Stimulated activated CD4-positive, alpha-beta T cell treated with anti-CD3 and anti-CD28 coated beads, Interleukin-1b, Interleukin-23, amount 100 ng/mL, for 4 hours (primary cell): ENCODE measurements at places on chromosomes 3 and 15.

DNA sequence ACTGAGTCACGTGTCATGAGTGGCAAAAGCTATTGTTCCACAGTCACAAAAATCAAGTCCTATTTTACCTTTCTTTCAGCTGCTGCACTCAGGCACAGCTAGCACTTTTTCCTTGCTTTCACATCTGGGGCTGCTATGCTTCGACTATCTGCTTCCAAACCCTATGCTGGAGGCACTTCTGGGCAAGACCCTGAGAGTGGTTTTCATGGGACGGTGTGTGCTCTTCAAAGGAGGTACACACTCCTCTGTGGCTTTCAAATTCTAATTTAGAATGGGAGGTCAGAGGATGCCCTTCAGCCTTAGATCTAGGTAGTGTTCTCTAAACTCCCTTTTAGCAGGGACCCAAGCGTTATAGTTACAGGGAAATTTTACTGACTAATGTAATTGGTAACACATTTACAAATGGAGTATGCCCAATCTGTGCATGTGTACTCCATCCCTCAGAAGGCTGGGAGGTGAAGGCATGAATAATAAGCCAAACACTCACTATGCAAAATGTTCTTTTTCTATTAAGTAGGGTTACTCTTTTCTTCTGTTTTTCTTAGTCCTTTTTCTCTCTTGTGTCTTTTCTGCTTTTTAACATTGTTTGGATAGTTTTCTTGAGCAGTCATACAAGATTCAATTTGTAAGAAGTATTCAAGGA lies 188.3 kb downstream of the LSAMP start:
- no peak for DNase-seq

DNA sequence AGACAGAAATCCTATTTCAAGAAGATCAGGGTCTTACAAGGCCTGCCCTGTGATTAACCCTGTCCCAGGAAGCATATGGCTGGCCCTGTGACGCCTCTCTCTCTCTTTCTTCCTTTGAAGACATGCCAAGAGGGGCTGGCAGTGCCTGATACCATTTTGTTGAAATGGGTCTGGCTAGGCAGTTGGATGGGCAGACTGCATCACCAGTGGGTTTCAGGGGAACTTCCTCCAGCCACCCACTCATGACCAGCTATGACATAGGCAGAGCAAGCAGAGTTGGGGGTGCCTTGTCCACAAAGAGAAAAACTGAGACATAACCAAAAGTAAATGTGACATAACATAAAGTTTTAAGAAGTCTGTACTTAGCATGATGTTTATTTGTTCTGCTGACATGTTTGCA lies 31.4 kb upstream of the MANF start:
- no peak for DNase-seq

DNA sequence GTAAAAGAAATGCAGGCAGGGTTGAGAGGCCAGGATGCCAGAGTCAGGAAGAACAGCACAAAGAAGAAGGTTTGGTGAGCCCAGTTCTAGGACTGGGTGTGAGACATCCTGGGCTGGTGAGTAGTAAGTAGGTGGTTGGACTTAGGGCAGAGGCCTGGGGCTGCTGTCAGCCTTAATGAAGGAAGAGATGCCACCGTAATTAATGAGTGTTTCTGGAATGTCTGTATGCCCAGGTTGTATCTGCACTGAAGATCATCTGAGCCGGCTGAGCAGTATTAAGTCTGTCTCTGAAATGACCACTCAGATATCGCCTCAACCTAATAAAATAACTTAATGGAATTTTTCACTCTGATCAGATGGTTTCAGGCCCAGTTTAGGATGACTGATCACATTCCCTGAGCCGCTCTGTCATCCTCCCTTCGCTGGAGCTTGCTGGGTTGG lies 532.9 kb upstream of the IL12A start:
- no peak for DNase-seq

GRCh38 chr3:13513051-13513912 lies 33.2 kb downstream of the HDAC11 start:
- no peak for DNase-seq

DNA sequence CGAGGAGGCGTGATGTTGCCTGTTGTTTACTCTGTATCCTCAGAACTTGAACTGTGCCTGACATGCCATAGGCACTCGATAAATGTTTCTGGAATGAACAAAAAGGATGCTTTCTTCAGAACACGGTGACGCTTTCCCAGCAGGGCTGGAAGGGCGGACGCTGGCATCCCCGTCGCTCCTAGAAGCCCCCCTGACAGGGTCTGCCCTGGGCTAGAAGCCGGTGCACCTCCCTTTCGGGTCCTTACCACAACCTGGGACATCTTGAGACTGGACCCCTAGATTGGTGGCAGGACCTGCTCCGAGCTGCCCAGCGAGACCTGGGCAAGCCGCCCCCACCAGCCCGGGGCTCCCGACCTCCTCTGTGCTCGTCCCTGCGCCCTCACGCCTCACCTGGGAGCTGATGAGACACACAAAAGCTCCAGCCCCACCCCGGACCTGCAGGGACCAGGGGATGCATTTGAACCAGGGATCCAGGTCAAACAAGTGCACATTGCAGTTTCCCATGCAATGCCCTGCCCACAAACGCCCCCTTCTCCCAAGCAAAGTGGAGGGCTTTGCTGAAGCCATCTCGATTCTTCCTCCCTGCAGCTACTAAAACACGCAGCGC lies 131.2 kb upstream of the MEF2A start:
- no peak for DNase-seq

DNA sequence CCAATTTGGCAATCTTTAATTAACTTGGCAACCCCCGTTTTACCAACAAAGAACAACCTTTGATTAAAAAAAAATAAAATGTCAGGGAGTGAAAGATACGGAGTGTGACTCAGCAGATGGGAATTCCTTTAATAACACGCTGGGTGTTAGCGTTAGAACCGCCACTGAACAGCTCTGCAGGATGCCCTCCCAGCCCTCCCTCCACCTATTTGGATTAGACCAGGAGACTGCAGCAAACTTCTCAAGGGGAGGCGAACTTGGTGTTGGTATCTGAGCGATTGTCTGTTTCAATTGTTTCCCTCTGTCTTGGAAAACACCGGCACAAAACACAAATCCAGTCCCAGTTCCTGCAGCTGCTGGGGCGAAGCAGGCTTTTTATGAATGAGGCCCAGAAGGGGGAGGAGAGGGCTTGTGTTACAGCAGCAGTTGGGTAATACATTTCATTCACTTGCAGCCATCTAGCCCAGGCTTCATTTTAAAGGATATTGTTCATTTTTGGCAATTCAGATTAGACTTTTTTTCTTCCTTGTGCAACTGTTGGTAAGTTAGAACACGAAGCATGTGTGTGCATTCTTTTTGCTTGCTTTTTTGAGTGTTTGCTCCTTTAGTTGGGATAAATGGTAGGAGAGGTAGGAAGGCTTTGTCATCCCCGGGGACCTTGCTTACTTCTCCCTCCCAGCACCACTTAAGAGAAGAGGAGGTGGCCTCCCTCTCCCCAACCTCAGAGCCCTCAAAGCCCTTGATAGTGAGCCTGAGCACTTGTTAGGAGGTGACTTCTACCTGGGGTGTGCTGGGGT lies 152.3 kb downstream of the IGF1R start:
- no peak for DNase-seq

GRCh38 chr3:151175952-151176351 lies 27.1 kb downstream of the GPR171 start:
- no peak for DNase-seq

- peak; percentile 28 for DNase-seq
Measured at GRCh38 chr3:13452490-13453335, 27.4 kb upstream of the HDAC11 start.

- DNase-seq, result no peak
Measured at GRCh38 chr3:50078622-50079021, 10.1 kb upstream of the RBM5 start.

- no peak for DNase-seq
Measured at GRCh38 chr3:29226706-29227105, 54.2 kb upstream of the RBMS3 start.

DNA sequence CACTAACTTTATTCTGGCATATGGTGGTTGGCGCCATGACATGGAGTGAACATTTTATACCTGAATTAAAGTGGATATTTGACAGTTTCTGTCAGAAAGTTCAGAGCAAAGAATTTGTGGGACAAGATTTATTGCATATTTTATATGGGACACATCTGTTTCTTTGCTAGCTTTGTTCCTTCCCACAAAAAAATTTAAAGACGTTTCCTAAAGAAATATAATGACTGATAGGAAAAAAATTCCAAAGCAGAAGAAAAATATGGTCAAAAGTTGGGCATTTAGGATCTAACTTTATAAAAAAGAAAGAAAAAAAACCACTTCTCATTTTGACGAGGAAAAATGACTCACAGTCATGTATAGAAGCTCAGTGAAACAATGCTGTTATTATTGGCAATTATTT lies 101.6 kb downstream of the GREM1 start:
- DNase-seq, result no peak

DNA sequence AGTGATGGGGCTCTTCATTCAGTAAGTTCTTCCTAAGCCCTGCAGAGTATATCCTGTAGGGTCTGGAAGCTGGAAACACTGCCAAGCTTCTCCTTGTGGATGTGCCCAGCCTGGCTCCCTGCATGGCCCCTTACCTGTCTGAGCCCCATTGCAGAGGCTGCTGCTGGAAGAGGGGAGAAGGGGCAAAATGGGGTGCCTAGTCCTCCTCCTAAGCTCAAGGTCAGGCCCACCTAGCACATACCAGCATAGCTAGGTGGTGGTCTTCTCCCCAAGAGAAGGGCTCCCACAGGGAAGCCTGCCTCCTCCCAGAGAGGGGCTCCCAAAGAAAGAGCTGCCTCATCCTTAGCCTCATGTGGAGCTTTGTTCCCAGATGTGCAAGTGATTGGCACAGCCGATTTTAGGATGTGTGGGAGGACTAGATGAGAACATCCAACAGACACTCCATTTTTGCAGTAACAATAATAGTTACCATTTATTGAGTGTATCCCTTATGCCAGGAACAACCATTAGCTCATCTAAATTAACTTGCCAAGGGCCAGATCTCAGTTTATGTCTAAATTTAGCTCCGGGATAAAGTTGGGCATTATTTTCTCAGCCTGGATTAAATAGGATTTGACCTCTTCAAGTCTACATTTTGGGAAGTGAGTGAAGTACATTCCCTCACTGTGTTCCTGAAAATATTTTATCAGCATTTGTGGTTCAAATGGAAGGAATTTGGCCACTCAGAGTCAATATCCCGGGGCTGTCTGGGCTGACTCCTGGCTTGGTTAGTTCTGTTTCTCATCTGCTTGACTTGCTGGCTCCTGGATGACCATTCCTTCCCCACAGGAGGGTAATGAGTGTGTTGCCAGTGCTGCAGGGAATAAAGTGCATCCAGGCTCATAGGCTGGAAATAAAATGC lies 291.1 kb upstream of the ROPN1 start:
- DNase-seq, result no peak
